Effector memory CD8-positive, alpha-beta T cell (primary cell): ENCODE measurements at places on chromosomes 5 and 9.

DNA sequence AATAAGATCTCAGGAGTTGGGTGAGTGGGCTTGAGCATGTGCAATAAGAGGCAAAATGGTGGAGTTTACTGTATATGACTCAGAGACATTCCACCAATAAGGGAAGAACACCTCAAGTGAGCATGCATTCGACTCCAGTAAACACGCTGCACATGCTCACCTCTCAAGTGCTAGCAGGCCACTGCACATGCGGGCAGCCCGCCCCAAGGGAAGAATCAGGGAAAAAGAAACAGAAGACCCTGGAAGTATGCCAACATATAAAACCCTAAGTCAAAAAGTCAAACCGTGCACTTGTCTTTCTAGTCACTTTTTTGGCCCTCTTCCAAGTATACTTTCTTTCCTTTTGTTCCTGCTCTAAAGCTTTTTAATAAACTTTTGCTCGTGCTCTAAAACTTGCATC, 245.3 kb upstream of the RASA1 start:
- DNase-seq = no peak

- no peak for DNase-seq
These were observed 51.2 kb downstream of the MAN2A1 start for GRCh38 chr5:109740966-109741365.

DNA sequence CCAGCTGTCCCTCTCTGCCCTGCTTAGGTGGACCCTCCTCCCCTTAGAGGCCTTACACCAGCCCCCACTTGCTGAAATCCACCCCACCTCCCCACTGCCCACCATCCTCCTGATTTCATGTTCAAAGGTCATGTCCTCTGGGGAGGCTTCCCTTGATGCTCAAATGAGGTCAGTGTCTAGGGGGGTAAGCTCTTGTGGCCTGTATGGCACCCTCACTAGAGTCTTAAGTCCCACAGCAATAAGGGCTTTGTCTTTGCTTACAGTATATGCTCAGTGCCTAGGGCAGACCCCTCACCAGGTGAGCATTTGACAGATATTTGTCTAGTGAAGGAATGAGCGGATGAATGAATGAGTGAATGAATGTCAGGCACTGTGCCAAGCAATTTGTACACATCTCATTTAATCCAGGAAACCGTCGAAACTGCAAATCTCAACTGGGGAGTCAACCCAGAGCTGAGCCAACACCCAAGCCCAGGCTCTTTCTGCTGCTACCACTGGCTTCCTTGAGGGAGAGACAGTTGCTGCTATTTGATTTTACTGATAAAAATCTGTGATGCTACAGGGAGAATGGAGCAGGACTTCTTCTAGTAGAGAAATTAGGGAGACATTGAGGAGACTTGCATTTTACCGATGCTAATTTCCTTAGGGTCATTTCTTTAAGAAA, 101.9 kb downstream of the IQGAP2 start:
- DNase-seq = no peak

DNA sequence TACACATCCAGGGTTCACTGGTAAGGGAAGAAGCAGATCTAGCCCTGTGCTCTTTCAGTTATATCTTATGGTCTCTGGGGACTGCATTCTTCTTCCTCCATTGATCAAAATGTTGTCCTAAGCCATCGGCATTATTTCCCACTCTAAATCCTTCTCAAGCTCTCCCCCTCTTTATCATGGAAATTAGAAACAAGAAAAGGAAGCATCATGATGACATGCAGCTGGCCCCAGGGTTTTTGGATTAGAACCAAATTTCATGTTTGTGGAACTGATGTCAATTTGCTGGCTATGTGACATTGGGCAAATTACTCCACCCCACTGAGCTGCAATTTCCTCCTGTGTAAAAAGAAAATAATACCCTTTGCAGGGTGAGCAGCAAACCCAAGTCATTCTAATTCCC, 39.5 kb downstream of the MFAP3 start:
- no peak for DNase-seq

DNA sequence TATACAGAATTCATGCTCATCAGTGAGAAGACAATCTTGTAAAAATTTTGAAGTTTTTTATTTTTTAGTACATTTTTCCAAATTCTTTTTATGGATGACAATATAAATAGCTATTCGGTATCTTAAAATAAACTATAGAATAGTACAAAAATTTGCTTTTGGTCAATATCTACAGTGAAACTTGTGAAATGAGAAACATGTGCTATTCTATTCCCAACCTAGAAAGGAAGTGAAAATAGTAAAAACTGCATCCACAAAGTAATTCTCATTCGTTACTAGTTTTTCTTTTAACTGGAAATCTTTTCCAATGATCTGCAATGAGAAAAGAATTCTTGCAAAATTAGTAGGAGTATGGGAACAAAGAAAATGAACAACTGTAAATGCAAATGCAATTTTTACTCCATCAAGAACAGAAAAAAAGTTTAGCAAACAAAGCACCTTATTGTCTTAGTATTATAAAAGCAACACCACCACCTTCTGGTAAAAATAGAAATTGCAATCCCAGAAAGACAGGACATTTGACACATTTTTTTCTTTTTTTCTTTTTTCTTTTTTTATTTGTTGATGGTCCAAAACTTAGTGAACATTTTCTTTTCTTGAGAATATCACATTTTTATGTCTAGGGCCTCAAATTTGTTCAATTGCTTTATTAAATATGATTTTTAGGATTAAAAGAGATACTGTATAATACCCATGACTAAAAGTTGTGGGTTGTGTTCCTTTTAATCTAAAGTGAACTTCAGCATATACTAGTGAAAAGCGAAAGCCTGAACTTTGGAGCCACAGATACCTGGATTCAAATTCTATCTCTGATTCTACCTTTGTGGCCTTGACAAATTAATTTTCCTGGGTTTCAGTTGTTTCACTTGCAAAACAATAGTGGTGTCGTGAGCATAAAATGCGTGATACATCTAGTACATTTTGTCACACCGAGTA, 72.3 kb downstream of the SLCO4C1 start:
- DNase-seq = no peak

DNA sequence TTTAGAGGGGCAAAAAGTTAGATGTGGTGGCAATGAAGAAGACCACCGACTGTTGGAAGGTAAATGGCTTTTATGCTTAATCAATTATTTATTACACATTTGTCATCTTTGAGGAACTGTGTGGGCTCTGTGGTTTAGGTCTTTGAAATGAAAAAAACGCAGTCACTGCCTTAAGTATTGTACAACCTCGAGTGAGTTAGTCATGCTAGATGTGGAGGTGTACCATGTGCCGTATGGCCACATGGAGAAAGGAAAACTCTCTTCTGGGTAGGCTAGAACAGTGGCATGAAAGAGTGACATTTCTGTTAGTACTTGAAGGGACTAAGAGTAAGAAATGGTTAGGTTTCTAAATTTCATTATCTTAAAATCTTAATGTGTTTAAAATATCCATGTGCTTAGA, 166.1 kb downstream of the HACD4 start:
- DNase-seq = no peak

- DNase-seq = no peak
These were observed 83.5 kb upstream of the CCL21 start for GRCh38 chr9:34793428-34793827.

DNA sequence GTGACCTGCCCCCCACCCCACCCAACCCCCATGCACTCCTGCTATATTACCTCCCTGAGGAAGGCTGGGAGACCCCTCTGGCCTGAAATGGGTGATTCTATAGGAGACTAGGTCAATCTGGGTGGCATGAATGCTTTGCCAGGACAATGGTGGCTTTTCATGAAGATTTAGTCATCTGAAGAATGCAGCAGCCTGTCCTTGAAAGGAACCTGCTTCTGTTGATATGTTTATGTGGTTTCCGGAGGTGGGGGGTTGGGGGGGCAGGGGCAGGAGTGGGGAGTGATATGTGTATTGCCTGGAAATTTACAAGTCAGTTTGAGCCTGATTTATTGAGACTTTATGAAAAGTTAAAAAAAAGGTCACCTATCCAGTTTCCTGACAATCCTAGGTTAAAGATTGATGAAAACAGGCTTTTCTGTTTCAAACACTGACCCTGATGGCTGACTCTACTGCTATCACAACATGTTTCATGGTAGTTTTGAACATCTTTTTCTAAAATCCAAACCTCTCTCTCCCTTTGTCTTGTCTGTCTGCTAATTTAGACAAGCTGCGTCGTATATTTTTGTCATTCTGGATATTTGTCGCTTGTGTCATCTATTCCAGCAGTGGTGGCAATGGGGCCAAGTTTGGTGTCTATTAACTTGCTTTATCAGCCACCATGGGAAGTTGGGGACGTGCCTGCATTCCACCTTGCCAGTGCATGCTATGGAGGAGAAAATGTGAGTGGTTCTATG, 153.7 kb upstream of the EGFLAM start:
- DNase-seq = no peak

DNA sequence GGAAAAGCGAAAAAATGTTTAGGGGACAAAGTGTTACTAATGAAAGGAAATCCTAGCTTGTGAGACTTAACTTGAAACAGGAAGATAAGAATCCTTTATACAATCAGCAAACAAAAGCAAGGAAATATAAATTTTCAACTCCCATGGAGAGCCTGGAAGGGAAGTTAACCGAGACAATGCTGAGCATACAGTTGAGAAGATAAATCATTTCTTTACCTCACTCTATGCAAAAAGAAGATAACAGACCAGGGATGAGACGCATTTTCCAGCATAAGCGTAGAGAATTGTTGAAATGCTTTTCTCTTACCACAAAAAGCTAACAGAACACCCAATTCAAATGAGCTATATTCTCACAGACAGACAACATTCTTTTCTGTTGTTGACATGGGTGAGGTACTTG, 309.6 kb downstream of the CWC27 start:
- no peak for DNase-seq

DNA sequence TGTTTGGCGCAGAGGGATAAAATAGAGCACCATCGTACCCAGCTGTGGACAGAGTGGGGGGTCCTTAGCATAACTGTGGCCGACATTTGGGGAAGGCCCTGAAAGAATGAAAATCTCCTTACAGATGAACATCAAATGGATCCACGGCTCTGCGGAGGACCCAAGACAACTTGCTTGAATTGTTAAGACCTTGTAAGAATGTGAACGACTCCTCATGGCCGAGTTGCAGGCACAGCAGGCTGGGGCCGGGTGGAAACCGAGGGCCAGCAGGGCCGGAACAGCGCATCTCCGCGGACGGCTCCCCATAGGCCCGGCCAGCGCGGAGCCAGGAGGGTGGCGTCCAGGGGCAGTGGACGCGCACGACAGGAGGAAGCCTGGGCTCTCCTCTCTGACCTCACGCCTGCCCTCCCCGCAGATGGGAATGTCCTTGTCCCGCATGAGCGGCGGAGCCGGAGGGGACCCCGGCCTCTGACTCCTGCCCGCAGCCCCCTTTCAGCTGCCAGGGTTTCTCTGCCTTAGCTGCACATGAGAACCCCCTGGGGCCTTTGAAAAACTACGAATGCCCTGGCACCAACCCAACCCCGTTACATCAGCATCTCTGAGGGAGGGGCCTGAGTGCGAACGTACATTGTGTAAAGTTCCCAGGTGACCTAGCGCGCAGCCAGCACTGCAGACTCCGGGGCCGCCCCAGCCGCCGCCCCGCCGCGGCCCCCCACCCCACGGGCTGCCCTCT, 36.2 kb upstream of the PTCH1 start:
- DNase-seq = no peak

GRCh38 chr5:65334077-65334476, 147.6 kb downstream of the ADAMTS6 start:
- no peak for DNase-seq

- DNase-seq = no peak
These were observed 121.4 kb upstream of the C6 start for GRCh38 chr5:41334758-41335157.

GRCh38 chr5:13251623-13252376, 692.7 kb downstream of the DNAH5 start:
- DNase-seq = no peak

DNA sequence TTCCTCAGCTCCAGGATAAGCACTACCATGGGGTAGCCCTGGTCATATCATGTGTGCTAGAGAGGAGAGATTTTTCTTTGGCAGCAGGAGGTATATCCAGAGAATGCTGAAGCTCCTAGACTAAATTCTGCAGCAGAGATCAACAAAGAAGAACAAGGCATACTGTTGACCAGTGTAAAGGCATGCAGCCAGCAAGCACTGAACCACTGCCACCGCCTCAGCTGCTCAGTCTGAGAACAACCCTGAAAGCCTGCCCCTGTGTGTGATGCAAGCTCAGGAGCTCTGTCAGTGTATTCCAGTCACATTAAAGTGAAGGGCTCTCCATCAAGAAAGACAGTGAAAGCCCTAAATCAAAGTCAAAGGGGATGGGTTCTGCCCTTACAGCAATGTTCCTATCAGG, 439.5 kb upstream of the CD180 start:
- no peak for DNase-seq

DNA sequence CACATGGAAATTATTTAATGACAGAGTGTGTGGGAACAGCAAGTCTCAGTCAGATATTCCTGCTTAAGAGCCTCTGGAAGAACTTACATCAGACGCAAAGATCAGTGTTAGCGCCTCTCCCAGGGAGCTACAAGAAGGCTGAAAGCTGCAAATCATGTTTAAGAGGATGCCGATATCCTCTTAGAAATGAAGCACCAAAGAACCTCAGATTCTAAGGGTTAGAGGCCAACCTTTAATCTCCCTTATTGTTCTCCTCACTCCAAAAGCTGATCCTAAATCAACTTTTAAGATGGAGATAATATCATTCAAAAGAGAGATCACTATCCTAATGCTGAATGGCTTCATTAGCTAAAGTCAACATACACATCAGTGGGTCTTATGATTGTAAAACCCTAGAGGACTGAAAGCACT, 160.6 kb downstream of the NFIB start:
- DNase-seq = no peak

- no peak for DNase-seq
These were observed 67.5 kb downstream of the RGMB start for GRCh38 chr5:98840946-98841345.

- DNase-seq = no peak
These were observed 70.2 kb downstream of the SUSD1 start for GRCh38 chr9:112104901-112105300.

GRCh38 chr5:159891371-159891770, 24.9 kb upstream of the ADRA1B start:
- DNase-seq = no peak

DNA sequence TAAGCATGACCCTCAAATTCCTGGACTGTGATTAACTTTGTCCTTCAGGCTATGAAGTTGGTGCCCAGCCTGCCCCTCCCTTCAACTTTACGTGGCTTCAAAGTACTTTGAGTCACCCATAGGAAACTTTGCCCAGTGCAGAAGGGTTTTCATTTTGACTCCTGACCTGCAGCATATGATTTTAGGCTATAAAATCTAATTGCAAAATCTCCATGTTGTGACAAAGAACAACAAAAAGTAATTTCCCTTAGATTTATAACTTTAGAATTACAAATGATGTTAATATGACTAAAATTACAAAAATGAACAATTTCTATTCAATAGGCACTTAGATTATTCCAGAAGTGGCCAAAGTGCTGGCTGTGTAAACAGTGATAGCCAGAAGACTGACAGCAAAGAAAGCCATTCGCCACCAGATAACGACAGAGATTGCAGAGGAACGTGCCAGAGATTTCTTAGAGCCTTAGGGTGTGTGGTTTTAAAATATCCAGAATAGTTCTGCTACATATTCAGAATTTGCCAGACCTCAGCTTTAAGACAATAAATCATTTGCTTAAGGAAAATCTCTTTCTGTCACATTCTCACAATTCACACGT, 197.4 kb downstream of the SEMA5A start:
- DNase-seq = no peak
